ENCODE measurements at places on chromosomes 1 and 21.

DNA sequence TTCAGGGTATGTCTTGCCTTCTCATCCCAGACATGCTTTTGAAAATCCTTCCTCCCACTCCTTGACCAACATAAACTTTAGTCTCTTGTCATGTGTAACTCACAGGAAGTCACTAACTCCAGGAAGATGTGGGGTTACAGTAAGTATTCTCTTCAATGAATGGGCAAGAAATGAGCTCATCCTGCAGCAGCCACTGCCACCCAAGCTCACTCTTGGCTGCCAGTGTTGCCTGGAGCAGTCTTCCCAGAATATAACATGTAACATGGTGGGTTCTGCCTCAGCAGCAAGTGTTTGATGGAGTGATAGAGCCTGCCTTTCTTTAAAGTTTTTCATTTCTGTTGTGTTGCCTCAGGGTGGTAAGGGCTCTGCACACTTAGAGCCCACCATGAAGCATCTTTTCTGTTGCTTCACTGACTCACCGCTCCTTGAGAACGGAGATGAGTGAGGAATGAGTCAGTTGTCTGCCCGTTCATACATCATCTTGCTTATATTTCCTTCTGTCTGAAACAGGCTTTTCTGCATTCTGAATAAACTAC is 187.0 kb downstream of the TPR start:
- DNase-seq, result no peak

- no peak for DNase-seq
Observed at GRCh38 chr1:168391851-168392681, 111.4 kb downstream of the TBX19 start.

GRCh38 chr1:96079581-96079980 is 642.0 kb upstream of the PTBP2 start:
- no peak for DNase-seq

DNA sequence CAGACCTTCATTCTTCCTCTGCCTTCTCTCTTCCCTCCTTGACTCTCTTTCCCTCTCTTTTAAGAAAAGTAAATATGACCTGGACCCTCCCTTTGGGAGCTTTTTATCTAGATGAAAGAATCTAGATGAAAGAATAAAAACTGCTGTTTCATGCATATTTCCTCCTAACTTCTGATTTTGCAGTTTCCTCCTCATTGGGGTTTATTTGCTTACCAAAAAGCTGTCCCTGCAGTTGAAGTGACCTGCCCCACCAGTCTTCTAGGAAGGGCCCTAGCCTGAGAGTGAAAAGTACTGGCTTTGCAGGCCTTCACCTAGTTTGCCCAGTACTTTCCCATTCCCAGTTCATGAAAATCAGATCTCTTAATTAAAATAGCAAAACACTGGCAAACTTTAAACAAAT is 28.3 kb upstream of the CACYBP start:
- DNase-seq, result no peak

GRCh38 chr1:241606544-241606943 is 33.6 kb downstream of the CHML start:
- no peak for DNase-seq

DNA sequence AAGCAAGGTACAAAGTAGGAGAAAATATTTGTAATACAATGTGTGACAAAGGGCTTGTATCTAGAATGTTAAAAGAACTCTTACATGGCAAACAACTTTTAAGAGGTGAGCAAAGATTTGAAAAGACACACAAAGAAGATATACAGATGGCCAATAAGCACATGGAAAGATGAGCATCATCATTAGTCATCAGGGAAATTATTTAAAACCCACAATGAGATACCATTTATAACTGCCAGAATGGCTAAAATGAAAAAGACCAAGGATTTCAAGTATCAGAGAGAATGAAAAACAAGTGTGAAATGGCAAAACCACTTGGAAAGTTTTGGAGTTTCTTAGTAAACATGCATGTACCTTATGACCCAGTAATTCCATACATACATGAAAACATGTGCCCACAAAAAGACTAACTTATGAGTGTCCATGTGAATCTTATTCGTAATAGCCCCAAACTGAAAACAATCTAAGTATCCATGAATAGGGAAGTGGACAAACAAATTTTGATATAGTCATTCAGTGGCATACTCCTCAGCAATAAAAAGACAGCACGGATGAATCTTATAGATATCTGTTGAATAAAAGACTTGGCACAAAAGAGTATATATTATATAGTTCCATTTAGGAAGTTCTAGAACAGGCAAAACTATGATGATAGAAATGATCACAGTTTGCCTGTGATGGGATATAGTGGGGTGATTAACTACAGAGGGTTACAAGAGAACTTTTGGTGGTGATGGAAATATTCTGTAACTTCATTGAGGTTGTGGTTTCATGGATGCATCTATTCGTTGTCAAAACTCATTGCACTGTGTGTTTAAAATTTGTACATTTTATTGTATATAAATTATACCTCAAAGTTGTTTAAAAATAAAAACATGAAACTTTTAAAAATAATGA is 82.0 kb downstream of the DISP1 start:
- DNase-seq, result no peak

DNA sequence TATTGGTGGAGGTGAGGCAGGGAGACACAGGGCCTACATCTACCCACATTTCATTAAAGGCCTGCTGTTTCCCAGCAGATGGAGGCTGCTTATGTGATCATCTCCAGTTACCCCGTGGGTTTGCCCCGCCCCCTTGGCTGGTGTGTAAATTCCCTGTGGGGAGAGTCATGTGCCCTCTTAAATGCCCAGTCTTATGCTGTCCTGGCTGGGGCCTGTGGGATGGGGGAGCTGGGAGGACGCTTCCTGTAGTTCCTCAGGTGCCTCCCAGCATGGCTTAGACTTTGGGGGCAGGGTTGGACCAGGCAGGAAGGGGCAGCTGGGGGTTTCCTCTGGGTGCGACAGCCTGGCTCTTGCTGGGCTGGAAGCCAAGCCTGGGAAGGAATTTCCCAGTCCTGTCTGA is 15.5 kb upstream of the CITED4 start:
- no peak for DNase-seq

- DNase-seq, result no peak
Observed at GRCh38 chr1:162671664-162672410, 39.6 kb downstream of the DDR2 start.
